ENCODE measurements at places on chromosomes 3 and 15.

DNA sequence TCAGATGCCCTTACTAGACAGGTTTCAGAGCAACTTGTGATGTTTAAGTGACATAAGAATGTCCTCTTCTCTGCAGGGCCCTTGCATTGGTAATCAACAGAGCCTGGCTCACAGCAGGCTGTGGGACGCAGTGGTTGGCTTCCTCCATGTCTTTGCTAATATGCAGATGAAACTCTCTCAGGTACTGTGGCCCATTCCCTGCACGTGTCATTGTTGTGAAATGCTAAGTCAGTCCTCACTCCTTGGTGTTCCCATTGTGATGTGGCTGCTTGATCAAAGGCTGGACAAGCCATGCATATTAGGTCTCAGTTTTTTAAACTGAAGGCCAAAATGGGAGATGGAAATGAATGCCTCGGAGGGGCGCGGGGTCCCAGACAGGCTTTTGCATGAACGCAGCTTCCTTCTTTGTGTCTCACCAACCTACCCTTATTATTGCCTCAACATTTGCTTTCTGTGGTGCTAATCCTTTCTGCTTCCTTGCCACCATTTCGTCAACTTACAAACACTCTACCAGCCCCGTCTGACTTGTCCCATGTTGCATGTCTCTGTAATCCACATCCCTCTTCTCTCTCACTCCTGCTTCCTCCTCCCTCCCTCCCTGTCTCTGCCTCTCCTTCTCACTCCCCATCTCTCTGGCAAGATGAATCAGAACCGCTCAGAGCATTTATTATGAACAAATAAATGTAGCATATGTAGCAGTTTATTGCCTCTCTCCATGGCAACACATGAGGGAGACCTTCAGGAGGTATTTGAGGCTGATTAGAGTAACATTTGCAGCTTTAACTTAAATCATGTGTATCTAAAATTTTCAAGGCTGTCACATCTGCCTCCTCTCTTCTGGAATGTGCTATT, 133.2 kb upstream of the CHRM5 start:
- no peak for DNase-seq

GRCh38 chr3:153051427-153052095, 110.5 kb upstream of the RAP2B start:
- peak; percentile 79 for DNase-seq

DNA sequence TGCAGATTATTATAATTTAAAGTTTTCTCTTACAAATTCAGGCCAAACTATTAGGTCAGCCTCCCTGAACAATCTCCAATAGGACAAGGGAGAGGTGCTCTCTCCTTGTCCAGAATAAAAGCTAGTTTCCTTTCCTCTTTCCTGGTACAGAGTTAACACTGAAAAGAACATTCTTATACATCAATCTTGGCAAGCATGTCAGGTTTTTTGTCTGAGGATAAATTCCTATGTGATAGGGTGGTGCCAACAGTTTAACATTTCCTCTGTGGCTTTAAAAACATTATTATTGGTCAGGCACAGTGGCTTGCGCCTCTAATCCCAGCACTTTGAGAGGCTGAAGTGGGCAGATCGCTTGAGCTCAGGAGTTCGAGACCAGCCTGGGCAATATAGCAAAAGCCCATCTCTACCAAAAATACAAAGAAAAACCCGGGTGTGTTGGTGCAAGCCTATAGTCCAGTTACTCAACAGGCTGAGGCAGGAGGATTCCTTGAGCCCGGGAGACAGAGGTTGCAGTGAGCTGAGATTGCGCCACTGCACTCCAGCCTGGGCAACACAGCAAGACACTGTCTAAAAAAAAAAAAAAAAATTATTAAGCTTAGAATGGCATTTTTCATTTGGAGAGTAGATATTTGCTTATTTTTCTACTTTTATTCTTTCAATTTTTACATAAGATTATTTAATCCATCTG, 13.7 kb upstream of the ULK4 start:
- DNase-seq: peak; percentile 3

DNA sequence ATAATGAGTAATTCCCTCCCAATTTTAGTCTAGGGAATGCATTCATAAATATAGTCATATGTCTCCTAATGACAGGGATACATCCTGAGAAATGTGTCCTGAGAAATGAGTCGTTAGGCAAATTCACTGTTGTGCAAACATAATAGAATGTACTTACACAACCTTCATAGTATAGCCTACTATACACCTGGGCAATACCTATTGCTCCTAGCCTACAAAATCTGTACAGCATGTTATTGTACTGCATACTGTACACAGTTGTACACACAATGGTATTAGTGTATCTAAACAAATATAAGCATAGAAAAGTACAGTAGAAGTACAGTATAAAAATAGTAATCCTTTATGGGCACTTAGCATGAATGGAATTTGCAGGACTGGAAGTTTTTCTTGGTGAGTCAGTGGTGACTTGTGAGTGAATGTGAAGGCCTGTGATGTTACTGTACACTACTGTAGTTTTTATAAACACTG, 6.6 kb downstream of the DTWD1 start:
- DNase-seq: peak; percentile 61

DNA sequence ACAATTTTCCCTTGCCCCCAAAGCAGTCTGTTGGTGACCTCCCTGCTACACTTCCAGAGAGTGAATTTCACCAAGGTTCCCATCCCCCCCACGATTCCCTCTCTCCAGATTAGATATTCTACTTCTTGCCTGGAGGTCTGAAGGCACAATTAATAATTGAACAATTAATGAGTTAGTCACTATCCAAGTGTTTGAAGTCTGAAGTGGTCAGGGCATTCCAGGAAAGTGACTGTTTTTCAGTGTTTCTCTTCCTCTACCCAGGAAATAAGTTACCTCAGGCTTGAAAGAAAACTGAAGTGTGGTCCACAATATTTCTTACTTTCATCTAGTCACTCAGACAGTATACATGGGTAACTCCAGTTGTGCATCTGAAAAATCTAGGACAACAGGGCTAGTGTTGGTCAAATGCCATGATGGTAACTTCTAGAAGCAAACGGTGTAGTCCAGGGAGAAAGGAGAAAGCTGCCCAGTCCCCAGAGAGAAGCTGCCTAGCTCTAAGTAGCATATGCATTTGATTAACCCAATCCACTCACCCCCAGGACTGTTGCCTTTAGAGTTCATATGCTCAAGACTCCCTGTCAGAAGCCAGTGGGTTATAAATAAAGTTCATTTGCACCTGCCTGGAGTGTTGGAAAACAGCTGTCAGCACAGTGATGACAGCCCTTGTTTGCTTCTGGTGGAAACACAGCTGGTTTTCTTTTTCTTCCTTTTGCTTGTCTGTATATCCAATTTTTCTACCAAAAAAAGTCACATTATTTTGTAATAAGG, 2.3 kb upstream of the TM4SF4 start:
- no peak for DNase-seq

GRCh38 chr3:171640520-171641412, 169.5 kb downstream of the PLD1 start:
- no peak for DNase-seq

All from RWPE1 (cell line).